ENCODE measurements at places on chromosomes 16 and 17.

DNA sequence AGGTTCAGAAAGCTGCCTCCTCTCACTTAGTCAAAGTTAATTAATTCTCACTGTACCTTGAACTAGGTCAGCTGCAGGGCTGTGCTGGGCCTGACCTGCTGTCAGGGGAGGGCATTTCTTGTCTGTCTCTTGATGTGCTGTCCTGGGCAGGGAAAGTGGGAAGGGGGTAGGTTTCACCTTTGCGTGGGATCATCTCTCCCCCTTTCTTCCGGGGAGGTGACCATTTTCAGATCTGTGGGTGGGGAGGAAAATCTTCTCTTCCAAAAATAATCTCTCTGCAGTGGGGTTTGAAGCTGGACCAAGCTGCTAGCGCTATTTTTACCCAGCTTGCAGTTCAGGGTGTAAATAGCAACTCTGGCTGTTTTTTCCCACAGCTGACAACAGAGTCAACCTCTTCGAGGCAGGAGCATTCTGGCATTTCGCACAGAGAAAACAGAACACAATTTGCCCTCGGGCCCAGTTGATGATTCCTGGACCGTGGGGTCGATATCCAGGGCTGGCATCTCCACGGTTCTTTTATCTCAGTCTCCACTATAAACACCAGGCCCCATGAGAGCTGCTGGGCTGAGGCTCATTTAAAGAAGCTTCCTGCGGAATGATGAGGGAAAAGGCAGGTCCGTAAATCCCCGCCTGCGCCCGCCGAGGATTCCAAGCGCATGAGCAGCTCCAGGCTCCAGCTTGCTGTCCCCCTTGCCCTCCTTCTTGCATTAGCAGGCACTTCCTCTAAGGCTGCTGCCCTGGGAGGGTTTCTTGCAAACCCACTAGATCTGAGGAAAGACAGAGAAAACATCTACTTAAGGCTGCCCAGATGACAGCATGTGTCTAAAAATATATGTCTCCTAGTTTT lies 93.9 kb downstream of the YPEL2 start:
- DNase-seq, result no peak

DNA sequence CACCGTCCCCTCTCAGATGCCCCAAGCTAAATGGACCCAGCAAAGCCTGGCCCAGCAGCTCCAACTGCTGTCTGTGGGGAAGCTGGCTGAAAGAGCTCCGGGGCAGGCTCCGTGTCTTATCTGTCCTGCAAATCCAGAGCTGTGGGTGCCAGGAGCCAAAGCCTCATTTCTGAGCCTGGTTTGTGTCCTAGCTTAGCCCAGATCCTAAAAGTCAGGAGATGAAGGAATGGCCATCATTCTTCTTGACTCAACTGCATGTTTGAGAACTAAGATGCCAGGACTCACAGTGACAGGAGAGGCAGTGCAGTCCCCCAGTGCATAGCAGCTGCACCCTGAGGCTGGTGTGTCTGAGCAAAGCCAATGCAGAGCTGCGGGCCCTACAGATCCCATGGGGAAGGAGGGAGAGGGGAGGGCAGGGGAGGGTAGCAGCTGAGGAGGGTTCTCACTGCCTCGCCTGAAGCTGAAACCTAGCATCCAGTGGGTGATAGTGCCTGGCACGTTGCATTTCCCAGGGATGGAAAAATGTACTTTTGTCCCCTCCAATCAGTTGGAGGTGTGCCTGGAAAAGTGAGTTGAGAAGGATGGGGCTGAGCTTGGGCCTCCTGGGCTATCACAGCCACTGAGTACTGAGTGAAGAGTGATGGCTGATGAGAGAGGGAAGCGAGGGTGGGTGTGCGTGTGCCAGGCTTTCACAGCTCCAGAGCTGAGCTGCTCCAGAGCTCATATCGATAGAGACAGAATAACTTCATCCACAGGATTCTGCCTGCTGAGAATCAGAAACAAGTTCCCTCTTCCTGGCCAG lies 24.5 kb upstream of the CD300E start:
- no peak for DNase-seq

DNA sequence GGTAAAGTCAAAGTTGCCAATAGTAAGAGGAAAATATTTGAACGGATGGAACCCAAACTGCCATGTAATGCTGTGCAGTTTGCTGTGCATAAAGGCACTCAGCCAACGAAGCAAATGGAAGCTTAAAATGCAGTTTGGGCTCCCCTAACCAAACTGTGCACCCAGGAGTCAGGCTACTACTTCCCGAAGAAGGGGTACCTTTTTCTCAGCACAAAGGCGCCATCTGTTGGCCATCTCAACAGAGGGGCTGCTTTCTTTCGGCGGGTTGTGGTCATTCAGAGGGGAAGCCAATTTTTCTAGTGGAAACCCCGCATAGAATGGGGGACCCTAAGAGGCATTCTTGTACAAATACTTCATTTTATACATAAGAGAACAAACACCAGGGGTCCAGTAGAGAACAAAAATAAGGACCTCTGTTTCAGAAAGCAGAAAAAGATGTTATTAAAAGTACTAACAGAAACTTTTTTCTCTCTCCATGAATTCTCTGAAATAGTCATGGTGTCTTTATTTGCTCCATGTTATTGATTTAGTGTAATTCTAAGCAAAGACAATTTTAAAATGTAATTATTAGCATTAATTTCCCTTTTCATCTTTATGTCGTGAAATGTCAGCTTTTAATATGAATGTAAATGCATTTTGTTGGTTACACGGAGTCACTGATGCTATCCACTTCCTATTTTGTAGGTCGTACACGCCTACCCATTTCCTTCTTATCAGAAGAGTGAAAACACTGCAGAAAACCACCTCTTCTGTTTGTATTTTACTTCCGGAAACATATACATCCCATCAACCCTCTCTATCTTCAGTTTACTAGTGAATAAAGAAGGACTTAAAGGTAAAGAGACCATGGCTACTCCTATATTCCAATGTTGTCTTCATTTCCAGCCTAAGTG lies 453.3 kb downstream of the KCNJ2 start:
- peak; percentile 32 for DNase-seq

DNA sequence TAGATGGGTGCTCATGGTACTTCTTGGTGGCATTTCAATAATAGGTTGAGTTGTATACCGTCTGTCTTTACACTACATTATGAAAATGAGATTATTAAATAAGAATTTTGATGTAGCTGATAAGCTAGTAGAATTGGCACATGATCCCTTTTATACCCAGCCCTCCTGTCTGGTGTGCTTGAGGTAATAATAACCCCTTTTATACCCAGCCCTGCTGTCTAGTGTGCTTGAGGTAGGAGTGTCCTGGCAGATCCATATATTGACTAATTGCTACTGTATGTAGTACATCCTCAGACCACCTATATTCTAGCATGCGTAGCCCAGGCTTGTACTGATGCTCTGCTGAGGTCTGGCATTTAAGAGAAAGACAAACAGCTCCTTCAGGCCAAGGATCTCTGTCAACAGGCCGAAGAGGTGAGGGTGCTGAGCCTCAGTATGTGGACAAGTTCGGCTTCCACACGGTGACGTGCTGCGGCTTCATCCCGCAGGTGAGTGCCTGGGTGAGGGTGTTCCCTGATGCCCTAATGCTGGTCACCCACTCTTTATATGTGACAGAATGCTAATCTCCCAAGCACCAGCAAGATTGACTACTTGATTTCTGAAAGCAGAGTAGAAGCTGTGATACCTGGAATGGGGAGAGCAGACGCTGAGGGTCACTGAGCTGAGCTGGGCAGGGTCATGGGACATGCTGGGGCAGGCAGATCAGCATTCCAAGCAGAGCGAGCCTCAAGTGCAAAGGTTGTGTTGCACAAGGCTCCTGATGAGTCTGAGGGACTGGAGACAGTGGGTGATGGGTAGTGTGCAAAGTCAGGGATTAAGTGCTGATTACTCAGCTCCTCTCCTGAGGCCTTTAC lies 5.7 kb downstream of the FN3K start:
- DNase-seq, result no peak

GRCh38 chr16:69123910-69124309 lies 8.5 kb downstream of the CHTF8 start:
- DNase-seq, result peak; percentile 68

DNA sequence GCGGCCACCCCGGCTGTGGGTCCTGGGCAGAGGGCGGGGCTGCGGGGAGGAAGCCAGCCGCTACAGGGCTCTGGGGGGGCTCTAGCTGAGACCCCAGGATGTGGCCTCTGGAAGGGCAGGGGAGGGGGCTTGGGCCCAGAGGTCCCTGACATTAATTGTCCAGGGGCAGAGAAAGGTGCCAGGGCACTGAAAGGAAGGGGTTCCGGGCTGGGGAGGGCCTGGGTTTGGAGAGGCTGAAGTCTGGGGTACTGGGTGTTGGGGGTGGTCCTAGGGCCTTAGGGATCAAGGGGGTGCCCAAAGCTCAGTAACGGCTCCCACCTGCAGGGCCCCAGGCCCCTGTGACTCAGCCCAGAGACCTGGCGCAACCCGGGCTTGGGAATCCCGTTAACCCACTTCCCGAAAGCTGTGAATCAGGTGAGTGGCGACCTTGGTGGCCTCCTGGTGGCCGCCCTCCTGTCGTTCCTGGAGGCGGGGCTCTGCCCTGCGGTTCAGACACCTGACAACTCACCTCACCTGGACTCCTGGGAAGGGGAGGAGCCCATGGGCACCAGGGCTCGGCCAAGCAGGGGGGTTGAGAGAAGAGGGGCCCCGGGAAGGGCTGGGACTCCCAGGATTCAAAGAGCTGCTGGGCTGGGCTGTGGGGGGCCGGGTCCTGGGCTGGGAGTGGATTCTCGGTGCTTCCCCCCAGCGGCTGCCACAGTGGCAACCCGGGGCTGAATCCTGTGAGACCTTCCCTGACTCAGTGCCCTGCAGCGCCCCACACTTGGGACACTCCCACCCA lies 465 bp upstream of the PRSS22 start:
- DNase-seq, result no peak

DNA sequence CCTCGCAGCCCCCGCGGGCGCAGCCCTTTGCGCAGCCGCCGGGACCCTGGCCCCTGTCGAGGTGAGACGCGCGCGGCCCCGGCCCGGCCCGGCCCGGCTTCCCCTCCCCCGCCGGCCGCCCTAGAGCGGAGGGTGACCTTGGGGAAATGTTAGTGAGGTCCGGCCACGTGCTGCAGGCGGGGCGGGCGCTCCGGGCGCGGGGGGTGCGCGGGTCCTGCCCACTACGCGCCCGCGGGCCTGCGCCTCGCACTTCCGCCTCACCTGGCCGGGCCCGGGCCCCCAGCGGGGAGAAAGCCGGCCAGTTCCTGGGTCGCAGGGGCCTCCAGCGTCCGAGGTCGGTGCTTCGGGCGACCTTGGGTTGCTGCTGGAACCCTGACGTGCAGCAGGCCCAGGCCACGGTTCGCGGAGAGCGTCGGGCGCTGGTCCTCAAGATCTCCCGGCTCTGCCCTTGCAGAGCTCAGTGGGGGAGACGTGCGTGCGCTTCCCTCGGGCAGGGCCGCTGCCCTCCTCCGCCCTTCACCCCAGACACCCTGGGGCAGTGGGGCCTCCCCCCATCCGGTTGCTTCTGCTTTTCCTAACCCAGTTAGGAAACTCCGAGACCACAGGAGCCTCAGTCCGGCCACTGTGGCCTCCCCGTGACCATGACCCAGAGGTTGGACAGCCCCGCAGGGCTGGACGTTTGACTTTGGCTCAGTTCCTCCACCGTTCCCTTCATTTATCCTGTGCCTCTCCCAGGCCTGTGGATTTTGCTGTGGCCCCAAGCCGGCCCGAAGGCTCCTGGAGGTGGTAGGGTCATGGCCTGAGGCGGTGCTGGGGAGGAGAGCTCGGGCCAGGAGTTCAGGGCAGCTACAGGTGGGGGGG lies 791 bp downstream of the MCRIP2 start:
- peak; percentile 68 for DNase-seq

Measured in GM10248 (cell line).